ENCODE measurements at places on chromosomes 4 and X.

DNA sequence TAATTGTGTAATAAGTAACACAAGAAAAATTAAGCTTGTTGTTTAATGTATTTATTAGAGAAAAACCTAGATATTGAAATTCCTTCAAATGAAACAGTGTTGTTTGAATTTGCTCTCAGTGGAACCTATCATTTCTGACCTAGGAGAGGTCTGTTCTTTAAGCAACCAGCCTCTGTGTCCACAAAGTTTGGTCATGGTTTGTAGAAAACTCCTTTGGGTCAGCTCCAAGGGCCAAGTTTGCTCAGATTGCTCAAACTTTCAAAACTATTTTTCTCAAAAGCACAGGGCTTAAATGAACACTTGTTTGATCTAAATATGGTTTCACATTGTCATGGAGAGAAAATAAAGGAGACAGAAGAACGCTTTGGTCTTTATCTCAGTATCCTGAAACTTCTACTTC lies 29.6 kb upstream of the RPL34 start:
- DNase-seq, result no peak

- no peak for DNase-seq
Observed at GRCh38 chr4:58368221-58368620, 1258.0 kb upstream of the IGFBP7 start.

- DNase-seq, result no peak
Observed at GRCh38 chr4:26782830-26783202, 77.8 kb upstream of the STIM2 start.

DNA sequence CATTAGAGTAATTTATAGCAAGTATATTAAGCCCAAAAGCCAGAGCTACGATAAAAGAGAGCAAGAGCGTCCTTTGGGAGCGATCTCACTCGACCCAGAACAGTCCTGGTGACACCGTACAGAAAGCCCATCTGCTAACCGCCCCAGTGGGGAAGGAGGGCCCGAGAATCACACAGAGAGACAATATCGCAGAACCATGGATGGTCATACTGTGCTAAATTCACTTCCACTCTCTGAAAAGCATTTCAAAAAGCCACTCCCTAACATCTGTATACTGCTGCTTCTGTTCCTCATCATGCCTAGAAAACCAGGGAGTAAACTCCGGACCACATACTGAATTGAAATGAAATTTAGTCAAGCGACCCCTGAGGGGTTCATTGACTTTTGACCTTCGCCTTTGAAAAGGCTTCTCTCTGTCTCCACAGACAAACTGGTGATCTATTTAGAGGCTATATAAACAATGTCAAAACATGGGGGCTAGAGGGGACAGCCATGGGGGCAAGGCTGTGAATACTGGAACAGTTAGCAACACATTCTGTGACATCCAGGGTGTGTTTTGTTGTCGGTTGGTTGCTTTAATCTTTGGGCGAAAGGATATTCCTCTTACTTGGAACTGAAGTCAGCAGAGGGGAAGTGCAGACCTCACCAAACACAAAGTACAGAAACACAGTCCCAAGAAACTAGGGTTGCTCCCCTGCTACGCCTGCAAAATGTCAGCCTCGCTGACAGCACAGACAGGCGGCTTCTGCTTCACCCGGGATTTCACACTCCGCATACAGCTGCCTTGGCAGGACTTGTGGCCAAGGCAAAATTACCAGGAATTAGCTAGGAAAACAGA lies 129.0 kb upstream of the RASGEF1B start:
- no peak for DNase-seq

DNA sequence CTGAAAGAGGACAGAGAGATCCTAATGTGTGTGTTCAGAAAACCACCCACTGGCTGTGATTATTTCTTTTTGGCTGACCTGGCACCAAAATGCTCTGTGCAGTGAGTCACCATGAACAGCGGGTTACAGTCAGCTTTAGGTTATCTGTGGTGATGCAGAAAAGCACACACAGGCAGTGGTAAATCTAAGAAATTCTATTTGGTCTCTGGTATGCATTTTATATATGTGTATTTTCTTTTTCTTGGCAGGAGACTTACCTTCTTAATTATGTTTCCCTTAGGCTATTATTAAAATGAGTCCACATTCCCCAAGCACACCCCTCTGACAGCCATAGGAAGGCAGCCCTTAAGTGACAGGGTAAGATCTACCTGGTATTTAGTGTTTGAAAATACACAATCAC lies 79.1 kb upstream of the TFDP3 start:
- peak; percentile 87 for DNase-seq

- no peak for DNase-seq
Observed at GRCh38 chr4:82458729-82459128, 28.3 kb downstream of the ENOPH1 start.

DNA sequence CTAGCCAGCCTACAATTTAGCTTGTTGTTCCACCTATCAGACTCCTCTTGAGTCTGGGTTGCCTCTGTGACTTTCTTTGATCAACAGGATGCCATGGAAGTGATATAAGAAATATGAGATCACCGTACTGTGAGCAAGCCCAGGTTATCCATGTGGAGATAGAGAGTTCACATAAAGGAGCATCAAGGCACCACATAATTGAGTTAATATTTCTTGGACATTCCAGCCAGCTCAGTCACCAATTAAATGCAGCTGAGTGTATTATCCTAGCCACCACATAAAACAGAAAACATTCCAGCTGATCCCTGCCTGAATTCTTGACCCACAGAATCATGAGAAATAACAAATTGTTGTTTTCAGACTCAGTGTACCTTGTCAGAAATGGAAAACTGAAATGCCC lies 253.6 kb downstream of the PPP1R2C start:
- peak; percentile 72 for DNase-seq

DNA sequence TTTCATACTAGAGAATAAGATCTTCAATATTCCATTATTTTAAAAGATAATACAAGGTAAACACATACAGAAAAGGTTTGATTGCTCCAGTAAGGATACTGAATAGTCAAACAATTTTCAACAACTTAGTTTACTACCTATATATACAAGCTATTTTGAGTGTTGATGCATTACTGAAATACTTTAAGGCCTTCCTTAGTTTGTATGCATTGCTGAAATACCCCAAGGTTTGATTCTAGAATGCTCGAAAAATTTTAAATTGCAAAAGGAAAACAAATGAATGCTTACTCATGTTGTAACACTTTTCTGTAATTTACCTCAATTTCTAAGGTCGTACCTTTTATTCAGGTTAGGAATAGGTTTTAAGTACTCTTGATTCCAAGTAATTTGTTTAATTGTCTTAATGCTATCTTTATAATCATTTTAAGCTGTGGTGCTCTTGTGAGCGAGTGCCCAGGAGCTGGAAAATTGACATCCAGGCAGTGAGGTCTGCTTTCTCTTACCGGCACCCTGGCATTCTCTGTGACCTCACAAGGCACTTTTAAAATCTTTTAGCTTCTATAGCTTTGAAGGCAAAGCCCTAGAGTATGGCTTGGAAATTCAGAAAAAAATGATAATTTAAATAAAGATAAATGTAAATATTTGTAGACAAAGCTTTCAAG lies 114.0 kb downstream of the BMPR1B start:
- DNase-seq, result no peak

DNA sequence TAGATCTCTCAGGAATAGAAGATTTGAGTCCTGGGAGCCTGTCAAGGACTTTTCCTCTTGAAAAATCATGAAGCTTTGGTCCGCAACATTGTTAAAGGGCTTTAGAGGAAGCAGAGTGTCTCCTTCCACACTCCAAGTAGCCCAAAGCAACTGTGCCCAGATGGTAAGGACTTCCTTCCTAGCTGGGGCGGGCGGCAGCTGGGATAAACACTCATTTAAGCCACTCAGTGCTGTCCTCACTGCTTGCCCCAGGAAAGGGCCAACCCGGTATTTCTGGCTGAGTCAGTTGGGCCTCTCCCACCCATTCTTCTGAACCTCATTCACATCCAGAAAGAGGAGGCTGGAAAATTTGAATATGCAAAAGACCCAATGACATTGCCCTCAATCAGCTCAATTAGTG lies 144.3 kb downstream of the CHIC2 start:
- peak; percentile 46 for DNase-seq

DNA sequence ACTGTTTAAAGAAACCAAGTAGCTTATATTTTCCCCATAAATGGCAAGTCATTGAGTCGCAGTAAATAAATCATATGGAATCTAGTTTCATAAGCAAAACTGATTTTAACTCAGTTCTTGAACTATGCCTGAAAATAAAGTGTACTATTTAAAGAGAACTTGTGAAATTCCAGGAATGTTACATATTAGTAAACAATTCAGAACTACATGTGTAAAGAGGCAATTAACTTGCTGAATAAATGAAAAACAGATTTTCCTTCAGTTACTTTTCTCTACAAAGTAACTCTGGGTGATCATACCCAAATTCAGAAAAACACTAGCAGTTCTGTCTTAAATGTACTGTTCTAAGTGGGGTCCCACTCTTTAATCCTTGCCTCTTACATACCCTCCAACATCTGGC lies 236.1 kb upstream of the EDNRA start:
- DNase-seq, result no peak

GRCh38 chr4:168683595-168683994 lies 186.7 kb downstream of the PALLD start:
- no peak for DNase-seq

GRCh38 chr4:6217716-6218381 lies 17.5 kb upstream of the JAKMIP1 start:
- no peak for DNase-seq

GRCh38 chr4:148056879-148057278 lies 325.0 kb downstream of the ARHGAP10 start:
- DNase-seq, result peak; percentile 49

GRCh38 chr4:78706302-78706701 lies 69.8 kb upstream of the BMP2K start:
- no peak for DNase-seq

- no peak for DNase-seq
Observed at GRCh38 chr4:38279077-38279476, 318.9 kb downstream of the PTTG2 start.

DNA sequence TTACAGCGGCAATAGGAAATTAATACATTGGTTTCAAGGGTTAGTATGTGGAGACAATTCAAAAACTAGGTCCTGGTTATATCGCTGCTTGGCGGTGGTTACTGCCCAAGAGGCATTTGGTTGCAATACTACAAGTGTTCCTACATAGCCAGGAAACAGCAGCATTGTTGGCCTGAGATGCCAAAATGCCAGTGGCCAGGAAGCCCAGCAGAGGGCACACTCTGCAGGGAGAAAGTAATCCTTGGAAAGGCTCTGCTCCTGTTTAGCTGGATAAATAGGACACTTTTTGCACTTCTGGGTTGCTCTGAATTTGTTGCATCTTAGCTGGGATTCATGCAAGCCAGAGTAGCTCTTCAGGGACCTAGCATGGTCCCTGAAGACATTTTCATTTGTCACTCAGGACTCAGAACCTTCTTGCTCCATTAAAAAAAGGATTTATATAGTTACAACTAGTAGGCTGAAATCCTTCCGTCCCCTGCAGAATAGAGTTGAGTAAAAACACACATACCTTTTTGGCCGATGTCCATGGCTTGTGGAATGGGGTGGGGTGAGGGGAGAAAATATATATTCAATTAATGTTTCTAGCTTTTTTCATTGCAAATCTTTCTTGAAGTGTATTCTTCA lies 8.1 kb upstream of the GPR119 start:
- peak; percentile 49 for DNase-seq

GRCh38 chr4:182643801-182644682 lies 273.1 kb downstream of the DCTD start:
- peak; percentile 88 for DNase-seq

GRCh38 chr4:95556207-95556859 lies 7.6 kb upstream of the UNC5C start:
- DNase-seq, result no peak

- peak; percentile 82 for DNase-seq
Observed at GRCh38 chr4:111031001-111031579, 408.2 kb upstream of the PITX2 start.

DNA sequence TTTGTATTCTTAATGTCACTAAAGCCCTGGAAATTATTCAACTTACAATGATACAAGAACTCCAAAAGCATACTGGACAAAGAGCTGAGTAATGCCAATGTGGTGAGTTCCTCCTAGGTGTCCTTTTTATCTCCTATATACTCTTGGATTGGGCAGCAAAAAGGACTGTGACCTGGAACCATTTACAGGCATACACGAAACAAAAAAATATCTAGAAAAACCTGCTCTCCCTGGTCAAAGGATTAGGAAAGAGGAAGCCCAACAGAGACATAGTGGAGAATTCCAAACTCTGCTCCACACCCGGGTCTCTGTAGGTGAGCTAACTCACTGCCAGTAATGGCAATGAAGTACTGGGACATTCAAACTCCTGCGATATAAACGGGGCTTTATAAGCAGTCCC lies 25.3 kb downstream of the SULT1B1 start:
- DNase-seq, result no peak

GRCh38 chr4:139972305-139972704 lies 181.7 kb downstream of the MAML3 start:
- DNase-seq, result no peak

DNA sequence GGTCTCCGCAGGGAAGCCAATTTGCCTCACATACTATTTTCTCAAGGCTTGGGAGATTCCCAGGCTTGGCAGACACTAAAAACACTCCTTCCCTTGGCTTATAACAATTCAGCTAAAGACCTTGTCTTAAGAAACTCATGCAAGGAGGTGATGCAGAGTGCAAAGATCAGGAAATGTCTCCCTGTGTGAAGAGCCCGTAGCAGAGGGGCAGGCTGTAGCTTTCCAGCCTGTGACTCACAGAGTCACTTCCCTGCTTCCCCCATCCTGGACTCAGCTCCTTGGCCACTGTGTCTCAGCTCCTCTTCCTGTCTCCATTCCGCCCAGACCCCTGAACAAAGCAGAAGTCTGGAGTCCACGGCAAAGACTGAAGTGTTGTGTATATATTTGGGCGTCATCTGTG lies 56.1 kb downstream of the KDR start:
- peak; percentile 34 for DNase-seq

DNA sequence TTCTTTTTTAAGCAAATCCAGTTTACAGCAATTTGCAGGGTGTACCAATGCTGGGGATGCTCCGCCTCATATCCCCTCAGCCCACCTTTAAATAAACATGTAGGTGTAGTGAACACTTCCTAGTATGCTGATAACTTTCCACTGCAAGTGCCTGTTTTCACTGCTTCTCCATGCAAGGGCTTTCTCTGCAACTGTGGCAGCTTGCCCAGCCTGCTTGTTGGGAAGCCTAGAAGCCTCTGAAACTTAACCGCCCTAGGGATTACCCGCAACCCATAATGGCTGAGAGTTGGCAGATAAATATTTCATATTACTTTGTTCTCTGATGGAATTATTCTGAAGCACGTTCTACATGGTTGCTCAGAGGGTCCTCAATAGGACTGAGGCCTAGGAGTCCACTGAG lies 253.7 kb upstream of the DDX53 start:
- no peak for DNase-seq
